ENCODE measurements at places on chromosomes 1 and 21.

GRCh38 chr21:44397431-44398031 lies 44.1 kb downstream of the TRPM2 start:
- no peak for DNase-seq

GRCh38 chr1:148354284-148354912 lies 128.7 kb downstream of the PPIAL4G start:
- DNase-seq, result no peak

- DNase-seq, result peak; percentile 54
These were observed 45.7 kb downstream of the ZC3H11B start for GRCh38 chr1:219566951-219567947.

GRCh38 chr1:197951089-197951488 lies 33.9 kb downstream of the LHX9 start:
- no peak for DNase-seq

GRCh38 chr1:210477328-210477924 lies 148.7 kb downstream of the HHAT start:
- DNase-seq, result no peak

DNA sequence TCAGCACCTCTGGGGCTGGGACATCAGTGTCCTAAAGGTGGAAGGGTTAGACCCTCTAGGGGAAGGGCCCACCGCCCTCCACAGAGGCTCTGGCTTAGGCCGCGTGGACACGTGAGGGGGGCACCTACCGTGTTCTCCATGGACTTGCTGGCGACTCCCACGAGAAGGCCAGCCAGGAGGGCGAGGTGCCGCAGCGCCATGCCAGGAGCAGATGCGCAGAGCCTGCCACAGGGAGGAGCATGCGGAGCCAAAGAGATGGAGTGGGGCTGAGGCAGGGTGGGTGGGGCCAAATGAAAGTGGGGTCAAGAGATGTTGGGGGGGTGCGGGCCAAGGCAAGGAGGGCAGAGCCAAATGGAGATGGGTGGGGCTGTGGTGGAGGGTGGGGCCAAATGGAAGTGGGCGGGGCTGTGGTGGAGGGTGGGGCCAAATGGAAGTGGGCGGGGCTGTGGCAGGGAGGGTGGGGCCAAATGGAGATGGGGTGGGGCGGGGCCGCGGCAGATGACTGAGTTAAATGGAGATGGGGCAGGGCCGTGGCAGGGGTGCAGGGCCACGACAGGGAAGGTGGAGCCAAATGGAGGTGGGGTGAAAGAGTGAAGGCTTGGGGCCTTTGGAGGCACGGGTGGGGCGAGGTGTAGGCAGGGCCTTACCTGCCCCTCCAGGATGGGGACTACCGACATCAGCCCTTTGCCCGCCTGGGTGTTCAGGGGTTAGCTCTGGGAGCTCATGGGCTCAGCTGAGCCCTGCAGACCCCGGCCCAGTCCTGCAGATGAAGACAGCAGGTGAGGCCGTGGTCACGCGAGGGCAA lies 17.4 kb upstream of the RNF223 start:
- no peak for DNase-seq

- DNase-seq, result peak; percentile 20
These were observed 28.2 kb downstream of the STPG1 start for GRCh38 chr1:24385160-24385940.

DNA sequence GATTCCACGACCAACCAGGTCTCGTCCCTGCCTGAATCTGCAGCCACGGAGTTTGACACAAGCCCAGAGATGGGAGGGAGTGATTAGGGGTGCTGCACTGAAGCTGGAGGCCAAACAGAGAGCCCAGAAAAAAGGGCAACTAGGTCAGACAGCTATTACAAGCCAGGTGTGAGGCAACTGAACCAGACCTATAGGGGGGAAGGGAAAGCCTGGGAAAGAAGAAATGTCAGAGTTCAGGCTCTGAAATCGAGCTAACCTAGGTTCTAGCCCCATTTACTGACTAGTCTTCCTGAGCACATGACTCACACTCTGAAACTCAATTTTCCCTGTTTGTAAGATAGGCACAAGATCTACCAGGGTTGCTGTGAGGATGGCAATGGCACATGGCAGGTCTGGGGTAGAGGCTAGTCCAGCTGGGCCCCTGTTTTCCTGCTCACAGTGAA lies 1.7 kb downstream of the DHCR24 start:
- no peak for DNase-seq
